Germinal center (tissue), 1 donor: ENCODE measurements at places on chromosomes 13 and 19.

DNA sequence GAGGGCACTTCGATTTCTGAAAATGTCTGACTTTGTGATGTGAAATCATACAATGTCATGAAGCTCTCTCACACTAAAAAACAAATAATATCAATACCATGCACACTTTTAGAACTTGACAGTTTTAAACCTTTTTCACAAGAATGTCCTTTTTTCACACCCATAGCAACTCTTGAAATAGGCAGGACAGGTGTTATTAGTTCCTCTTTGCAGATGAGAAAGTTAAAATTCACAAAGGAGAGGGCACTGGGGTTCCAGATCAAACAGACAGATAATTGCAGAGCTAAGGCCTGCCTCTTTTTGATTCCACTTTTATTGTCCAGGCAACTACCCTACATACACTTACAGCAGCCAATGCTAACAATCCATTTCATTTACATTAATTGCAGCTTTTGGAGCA, 142.8 kb downstream of the KLF12 start:
- DNase-seq, result peak; percentile 24

- DNase-seq, result no peak
Observed at GRCh38 chr13:23460309-23460708, 26.8 kb upstream of the SACS start.

DNA sequence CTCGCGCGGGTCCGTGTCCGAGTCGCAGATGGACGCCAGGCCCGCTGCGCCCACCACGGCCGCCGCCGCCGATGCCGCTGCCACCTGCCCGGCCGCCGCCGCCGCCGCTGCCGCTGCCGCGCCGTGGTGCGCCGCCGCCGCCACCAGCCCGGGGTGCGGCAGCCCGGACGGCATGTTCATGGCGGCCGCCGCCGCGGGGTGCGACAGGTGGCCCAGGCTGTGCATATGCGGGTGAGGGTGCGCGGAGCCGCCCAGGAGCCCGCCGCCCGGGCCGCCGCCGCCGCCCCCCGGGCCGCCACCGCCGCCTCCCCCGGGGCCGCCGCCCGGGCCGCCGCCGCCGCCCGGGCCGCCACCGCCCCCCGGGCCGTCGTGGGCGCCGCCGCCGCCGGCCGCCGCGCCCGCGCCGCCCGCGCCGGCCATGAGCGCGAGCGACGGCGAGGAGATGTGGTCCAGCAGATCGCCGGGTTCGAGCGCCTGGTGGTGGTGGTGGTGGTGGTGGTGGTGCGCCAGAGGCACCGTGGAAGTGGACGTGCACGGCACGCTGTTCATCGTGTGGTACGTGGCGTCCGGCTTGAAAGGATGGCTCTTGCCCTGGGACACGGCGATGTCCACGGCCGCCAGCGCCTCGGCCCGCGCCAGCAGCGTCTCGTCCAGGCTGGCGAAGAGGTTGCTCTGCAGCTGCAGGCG, 1.3 kb downstream of the POU4F1 start:
- peak; percentile 13 for DNase-seq

DNA sequence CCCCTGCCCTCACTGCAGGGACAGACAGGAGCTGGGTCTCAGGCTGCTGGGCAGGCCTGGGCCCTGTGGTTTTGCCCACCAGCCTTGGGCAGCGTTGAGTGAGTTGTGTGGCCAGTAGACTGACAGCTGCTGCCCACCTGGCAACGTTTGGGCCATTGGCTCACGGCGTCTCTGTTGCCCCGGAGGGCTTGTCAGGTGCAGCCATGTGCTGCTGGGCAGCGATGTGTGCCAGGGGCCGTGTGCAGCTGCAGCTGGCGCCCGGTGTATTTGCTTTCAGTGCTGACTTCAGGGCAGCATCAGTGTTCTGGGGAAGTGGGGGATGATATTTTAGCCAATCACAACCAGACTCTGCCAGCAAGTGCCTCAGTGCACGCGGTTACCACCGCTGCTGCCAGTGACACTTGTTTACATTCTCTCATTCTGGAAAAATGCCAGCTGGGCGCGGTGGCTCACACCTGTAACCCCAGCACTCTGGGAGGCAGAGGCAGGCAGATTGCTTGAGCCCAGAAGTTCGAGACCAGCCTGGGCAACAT, 10.6 kb downstream of the FZR1 start:
- peak; percentile 92 for DNase-seq

GRCh38 chr19:10836479-10837330, 693 bp upstream of the TMED1 start:
- no peak for DNase-seq

- no peak for DNase-seq
Observed at GRCh38 chr13:35979361-35979951, 151.7 kb downstream of the DCLK1 start.

DNA sequence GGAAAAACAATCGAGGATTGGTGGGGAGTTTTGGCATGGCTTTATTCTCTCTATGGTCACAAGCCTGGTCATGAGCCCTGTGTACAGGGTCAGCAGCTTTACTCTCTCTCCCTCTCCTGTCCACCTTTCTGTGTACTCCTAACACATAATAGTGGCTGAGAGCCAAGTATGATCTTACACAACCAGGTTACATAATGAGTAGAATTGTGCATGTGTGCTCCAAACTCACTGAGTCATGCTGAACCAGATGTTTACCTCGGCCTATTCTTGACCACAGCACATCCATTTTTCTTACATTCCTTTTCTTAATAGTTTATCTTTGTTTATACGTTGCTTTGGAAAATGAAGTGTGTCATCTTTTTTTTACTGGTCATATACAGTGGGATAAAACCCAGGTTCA, 53.1 kb downstream of the ZNF254 start:
- no peak for DNase-seq

GRCh38 chr13:21138561-21138960, 37.8 kb downstream of the SKA3 start:
- DNase-seq, result no peak

GRCh38 chr13:45851171-45851921, at the start of gene SIAH3:
Gene SIAH3, minus strand, starts transcription at chr13:45851753. Its CDS starts 124 bp downstream, at chr13:45851629.
- DNase-seq, result no peak

DNA sequence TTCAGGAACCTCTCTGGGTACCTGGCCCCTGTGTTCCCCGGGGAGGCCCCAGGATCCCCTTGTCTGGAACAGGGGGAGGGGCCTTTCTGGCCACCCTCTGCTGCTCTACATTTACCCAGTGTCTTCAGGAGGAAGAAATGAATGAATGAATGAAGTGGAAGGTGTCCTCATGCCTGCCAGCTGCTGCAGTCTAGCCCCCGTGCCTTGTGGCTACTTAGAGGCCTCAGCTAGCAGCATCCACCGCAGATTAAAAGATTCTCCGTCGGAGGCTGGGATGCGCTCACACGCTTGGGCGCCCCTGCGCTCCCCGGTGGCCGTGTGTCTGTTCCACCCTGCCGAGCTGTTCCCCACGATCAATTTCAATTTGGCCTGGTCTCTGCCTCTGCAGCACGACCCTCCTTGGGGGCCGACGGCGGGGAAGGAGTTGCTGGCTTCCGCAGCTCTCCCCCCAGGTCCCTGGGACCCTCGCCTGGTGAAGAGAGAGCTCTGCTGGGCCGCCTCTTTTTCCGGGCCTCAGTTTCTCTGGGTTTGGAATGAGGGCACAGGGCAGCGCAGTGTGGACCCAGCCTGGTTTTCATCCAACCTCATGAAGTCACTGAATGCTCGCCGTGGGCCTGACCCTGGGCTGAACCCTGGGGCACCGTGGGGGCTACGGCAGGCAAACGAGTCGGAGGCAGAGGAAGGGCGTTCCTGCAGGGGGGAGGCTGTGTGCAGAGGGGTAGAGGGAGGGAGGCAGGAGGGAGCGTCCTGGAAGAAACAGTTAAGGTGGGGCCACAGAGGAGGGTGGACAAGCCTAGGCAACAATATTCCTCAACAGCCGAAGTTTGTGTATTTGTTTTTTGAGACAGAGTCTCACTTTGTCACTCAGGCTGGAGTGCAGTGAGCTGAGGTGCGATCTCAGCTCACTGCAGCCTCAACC, 28.3 kb downstream of the EFNA2 start:
- no peak for DNase-seq

DNA sequence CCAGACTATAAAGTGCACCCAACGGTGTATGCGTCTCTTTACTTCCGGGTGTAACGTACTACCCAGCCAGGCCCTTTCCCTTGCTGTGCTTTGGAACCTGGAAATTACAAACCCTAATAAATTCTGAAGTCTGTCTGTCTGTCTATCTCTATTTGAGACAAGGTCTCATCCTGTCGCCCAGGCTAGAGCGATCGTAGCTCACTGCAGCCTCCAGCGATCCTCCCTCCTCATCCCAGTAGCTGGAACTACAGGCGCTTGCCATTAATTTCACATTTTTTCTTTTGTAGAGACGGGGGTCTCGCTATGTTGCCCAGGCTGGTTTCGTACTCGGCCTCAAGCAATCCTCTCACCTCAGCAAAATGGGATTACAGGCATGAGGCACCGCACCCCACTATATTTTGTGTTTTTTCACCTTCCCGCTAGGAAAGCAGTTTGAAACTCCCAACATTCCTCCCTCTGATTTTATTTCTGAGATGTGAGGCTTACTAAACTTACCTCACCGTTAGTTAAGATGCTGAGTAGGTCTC, 469 bp upstream of the RNF6 start:
- no peak for DNase-seq

- DNase-seq, result no peak
Observed at GRCh38 chr19:39307046-39307821, 11.0 kb downstream of the IFNL1 start.

DNA sequence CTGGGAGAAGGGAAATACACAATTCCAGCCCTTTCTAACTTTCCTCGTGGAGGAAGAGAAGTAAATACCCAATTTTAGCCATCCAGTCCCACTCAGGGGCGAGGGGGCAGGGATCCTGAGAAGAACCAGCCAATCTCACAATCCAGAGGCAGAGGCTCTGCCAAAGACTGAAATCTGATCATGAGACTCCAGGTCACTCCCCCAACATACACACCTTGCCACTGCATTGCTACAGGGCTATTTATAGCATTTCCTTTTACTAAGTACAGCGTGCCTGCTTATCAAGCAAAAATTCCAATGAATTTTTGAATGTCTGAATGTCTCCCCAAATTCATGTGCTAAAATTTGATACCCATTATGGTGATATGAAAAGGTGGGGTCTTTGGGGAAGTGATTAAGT, 1687.5 kb downstream of the EFNB2 start:
- no peak for DNase-seq
